Fibroblast of villous mesenchyme (primary cell): ENCODE measurements at places on chromosomes 7 and 10. TPM values are rescaled to one million over a fixed set of nuclear protein-coding genes. Genes with fewer than 3 reads are reported as not detected.

GATAD1 gene
- total RNA-seq = 23.3 and 23.5 TPM in 2 replicates

PPP1R9A gene
- total RNA-seq = under 0.01 TPM in 2 replicates

ANTXRL gene
- not detected in 2 replicates for total RNA-seq

NAT16 gene
- total RNA-seq = not detected in 2 replicates

ZPBP gene
- not detected in 2 replicates for total RNA-seq

NUTM2B gene
- 0.32 and 0.43 TPM in 2 replicates for total RNA-seq

FAM25C gene
- not detected in 2 replicates for total RNA-seq

MUC3A gene
- not detected in 2 replicates for total RNA-seq

DGKI gene
- 3.5 and 11.3 TPM in 2 replicates for total RNA-seq

PCLO gene
- total RNA-seq = under 0.01 TPM in 2 replicates

PRSS37 gene
- not detected in 2 replicates for total RNA-seq

EIF3B gene
- 189 and 210 TPM in 2 replicates for total RNA-seq

RAB11FIP2 gene
- total RNA-seq = 25.1 and 28.5 TPM in 2 replicates

ZCCHC24 gene
- total RNA-seq = 28.7 and 36.7 TPM in 2 replicates

HOXA2 gene
- total RNA-seq = 0.64 and 0.86 TPM in 2 replicates

HOXA10 gene
- 39.0 and 47.1 TPM in 2 replicates for total RNA-seq

CPA1 gene
- 0.32 and 0.86 TPM in 2 replicates for total RNA-seq

LRRN3 gene
- total RNA-seq = 0.64 and 0.86 TPM in 2 replicates

FKBP6 gene
- total RNA-seq = not detected in 2 replicates

RET gene
- total RNA-seq = 0.43 and 1.3 TPM in 2 replicates

TBX20 gene
- total RNA-seq = 1.3 and 2.6 TPM in 2 replicates

ZNF138 gene
- total RNA-seq = 3.2 and 3.9 TPM in 2 replicates

SPDYE11 gene
- not detected in 2 replicates for total RNA-seq
